ENCODE measurements at places on chromosomes 12 and 14.
A peak's percentile ranks its signal among the peaks of the same experiment; 100 is the strongest.

DNA sequence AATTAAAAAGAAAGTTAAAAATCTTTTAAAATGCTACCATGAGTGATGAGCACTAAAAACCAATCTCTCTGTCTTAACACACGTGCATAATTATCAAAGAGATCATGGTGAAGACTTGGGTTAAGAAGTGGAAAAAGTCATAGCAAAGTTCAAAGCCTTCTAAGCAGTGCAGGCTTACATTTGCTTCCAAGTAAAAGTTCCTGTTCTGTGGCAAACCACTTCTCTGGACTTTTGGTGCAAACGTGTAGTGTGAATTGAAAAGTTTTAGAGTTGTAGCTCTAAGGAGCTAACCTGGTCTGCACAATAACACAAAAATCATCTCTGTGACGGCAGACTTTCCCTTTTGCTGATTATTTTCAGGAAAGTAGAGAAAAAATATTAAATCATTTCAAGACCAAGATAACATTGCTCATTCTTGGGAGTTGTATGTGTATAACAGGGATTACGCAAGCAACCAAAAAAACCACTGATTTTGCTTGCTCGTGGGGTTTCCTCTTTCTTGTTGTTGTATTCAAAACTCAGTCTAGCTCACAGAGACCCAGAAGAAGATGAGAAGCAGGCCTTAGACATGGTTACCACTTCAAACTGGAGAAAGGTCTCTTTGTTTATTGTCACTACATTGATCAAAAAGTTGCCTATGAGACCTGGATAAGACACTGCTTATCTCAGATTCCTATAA lies 2.3 kb upstream of the GLIPR1 start:
- DNase-seq: no peak

GRCh38 chr14:92540472-92541048 lies 27.0 kb downstream of the RIN3 start:
- no peak for DNase-seq

DNA sequence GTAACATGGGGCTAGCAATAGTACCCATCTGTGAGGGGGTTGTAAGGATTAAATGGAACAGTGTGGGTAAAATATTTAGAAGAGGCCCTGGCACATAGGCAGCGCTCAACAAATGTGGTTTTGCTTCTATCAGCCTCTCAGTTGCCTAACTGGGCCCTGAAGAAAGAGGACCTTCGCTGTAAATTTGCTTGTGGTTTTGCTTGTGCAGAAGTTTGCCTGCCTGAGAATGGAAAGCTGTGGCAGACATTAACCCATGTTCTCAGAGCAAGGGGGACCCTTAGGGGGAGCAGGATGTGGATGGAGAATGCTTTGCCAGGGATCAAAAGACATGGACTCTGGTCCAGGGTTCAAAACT lies 160.1 kb downstream of the BRMS1L start:
- DNase-seq: no peak

- DNase-seq: no peak
Measured at GRCh38 chr12:54147186-54147585, 41.6 kb downstream of the SMUG1 start.

- DNase-seq: no peak
Measured at GRCh38 chr14:95155045-95155444, 2.3 kb downstream of the DICER1 start.

- no peak for DNase-seq
Measured at GRCh38 chr12:26573225-26573909, 259.6 kb downstream of the ITPR2 start.

DNA sequence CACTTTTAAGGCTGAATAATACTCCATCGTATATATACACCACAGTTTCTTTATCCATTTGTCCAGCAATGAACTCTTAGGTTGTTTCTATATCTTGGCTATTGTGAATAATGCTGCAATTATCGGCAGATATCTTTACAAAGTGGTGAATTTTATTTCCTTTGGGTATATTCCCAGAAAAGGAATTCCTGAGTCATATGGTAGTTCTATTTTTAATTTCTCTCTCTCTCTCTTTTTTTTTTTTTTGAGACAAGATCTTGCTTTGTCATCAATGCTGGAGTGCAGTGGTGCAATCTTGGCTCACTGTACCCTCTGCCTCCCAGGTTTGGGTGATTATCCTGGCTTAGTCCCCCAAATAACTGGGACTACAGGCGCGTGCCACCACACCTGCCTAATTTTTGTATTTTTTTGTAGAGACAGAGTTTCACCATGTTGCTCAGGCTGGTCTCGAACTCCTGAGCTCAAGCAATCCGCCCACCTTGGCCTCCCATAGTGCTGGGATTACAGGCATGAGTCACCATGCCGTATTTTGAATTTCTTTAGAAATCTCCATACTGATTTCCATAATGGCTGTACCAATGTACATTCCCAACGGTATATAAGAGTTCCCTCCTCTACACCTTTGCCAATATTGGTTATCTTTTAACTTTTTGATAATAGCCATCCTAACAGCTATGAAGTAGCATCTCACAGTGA lies 98.4 kb downstream of the EFCAB11 start:
- no peak for DNase-seq

- no peak for DNase-seq
Measured at GRCh38 chr12:12992418-12993130, 7.5 kb downstream of the HEBP1 start.

DNA sequence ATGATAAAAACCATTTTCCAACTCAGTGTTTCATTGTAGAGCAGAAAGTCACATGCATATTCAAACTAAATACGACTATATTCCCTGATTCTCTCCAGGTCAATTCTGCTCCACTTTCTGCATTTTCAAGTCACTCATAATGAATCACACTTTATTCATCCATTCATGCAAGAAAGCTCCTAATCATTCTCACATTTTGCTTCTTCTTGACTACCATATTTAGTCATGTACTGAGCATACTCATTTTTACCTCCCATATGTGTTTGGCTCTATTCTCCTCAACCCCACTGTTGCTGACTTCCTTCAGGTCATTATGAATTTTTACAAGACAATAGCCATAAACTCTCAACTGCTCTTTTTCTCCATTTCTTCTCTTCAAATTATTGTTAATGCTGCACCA lies 43.4 kb upstream of the PIK3C2G start:
- DNase-seq: no peak

- DNase-seq: no peak
Measured at GRCh38 chr12:82069931-82070514, 288.2 kb downstream of the CCDC59 start.

DNA sequence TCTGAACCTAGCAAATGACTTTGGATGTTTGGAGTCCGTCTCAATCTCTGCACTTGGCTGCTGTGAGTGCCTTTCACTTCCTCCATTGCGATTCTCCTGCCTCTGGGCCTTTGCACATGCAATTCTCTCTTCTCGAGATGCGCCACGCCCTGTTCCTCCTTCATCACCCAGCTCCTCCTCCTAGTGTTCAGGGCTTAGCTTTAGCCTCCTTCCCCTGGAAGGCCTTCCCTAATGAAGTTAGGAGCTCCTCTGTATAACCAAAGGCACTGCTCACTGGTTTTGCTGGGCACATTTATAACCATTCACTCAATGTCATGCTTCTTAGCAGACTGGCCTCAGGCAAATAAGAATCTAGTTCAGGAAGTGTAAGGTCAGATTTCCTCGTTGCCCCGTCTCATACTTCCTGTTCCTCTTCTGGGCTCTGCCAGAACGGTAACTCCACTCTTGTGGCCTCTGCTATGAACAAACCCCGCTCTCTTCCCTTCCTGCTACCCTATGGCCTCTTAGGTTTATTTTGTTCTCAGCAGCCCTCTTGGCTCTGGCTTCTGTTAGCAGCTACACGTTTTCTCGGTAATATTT lies 171.4 kb downstream of the CRADD start:
- no peak for DNase-seq

- no peak for DNase-seq
Measured at GRCh38 chr14:27387463-27387862, 789.6 kb upstream of the NOVA1 start.

- DNase-seq: no peak
Measured at GRCh38 chr12:110005319-110005973, 6.2 kb downstream of the ANKRD13A start.

DNA sequence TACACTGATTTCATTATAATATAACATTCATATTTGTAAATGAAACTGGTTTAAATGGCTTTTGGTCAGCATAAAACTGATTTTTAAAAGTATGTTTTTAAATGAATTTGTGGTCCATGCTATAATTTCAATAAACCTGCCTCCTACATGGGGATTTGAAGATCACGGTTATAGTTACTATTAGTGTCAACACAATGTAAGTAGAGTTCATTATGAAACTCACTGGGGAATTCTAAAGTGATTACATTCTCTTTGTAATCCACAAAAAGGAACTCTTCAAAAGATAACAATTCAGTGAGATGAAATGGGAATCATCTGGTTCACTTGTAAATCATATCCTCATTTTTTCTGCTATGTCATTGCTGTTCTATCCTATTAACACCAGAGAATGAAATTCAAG lies 204.5 kb upstream of the G2E3 start:
- DNase-seq: peak; percentile 35

GRCh38 chr12:82877963-82878362 lies 191.3 kb downstream of the TMTC2 start:
- DNase-seq: no peak

DNA sequence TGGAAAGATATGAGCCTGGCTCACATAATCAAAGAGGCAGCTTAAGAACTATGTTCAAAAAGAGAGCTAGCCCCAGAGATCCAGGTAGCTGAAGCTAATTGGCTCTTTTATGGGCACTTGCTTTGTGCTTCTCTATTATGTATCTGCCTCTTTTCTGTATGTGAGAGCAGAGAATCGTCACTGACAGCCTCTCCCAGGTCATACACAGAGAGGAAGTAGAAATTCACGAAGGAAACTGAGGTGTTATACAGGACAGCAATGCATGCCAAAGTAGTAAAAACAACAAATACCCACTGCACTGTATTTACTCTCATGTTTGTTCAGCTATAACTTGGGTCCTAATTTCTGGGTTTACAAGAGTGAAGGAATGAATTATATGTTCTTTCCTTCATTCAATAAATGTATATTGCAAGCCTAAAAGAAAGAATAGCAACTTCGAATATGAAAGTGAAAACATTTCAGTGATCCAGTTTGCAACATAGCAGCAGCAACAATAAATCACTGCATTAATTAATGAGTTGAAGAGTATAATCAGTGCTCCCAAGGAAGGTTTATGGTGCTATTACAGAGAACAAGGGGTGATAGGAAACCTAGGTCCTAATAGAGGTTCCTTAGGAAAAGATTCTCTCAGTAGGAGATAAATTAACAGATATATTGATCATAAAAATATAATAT lies 47.1 kb upstream of the ATXN7L3B start:
- no peak for DNase-seq

- DNase-seq: no peak
Measured at GRCh38 chr12:92185052-92185451, 39.4 kb upstream of the BTG1 start.

All from NCI-H2081 (cell line).